ENCODE measurements at places on chromosomes 1 and 21. TPM values are rescaled to one million over a fixed set of nuclear protein-coding genes. Genes with fewer than 3 reads are reported as not detected.

GRCh38 chr1:200558866-200559459, 61.6 kb downstream of the KIF14 start:
- no peak for DNase-seq

DNA sequence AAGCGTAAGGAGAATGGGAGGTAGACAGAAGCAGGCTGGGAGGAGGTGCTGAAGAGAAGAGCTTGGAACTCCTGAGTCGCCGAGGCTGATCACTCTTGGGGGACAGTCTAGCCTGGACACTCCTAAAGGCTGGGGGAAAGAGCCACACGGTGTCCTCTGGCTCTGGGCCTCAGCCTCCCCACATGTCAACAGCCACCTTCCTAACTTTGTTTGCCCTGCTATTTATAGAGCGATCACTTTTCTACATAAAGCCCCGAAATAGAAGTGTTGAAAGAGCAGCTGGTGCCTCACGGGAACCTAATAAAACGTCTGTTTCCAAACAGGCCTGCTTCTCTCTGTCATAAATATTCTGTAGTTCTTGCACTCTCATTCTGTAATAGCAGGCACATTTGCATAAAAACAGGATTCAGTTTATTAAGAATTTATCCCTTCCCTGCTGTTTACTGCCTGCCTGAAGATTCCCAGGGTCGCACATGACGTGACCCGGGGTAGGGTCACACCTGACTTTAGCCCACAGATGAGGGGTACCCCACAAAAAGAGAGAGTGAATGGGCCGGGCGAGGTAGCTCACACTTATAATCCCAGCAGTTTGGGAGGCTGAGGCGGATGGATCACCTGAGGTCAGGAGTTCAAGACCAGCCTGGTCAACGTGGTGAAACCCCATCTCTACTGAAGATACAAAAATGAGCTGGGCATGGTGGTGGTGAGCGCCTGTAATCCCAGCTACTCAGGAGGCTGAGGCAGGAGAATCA, 212.5 kb downstream of the TOMM20 start:
- DNase-seq, result no peak

DNA sequence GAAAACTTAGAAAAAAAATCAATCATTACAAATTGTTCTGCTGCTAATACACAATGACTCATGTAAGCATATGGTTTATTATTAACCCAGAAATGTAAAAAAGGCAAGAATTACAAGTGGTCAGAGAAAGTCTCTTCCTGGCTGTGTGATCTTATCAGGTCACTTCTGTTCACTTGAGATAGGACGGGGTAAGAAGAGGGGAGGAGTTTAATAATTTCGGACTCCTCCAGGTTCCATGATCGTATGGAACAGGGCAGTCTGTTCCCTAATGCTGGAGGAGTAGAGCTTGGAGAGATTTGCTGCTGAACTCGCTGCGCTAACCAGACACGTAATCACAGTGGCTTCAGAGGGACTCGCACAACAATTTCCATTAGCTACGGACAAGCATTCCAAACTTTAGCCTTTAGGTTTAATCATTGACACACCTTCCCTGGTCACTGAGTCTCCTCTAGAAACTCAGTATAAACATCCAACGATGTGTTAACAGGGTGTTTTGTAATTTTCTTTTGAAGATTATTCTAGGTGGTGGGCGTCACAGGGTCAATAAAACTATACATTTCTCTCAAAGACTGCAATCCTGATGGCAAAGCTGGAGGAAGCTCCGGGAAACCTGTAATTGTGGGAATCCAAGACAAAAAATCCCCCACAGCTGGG, 1.3 kb downstream of the CRYZ start:
- no peak for DNase-seq

- DNase-seq, result no peak
These were observed 1.7 kb downstream of the EXOC8 start for GRCh38 chr1:231335663-231336602.

DNA sequence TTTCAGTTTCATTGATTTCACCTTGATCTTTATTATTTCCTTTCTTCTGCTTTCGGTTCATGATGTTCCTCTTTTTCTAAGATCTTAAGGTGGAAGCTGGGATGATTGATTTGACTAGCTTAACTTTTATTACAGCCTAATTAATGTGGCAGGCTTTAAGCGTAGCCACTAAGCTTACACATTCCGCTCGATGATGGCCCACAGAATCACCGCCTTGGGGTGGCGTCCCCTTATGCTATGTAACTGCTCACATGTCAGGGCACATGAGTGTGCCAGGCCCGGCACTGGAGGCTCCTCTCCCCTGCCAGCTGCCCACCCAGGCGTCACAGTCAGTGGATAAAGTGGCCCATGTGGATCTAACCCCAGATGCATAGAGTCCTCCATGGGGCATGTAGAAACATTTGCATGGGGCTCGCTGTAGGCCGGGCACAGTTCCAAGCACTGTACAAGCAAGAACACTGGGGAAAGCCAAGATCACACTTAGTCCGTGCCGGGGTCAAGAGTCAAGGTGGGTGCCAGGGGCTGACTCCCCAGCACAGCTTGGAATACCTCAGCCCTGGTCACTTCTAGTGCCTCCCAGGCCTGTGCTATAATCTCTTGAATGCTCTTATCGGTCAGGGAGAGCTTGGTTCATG, 41.7 kb downstream of the PKNOX1 start:
- no peak for DNase-seq

Gene CBS
- 68.6 TPM for total RNA-seq

Gene VWA5B1
- 1.9 TPM for total RNA-seq

Gene CR1
- total RNA-seq, result 0.02 TPM
